ENCODE measurements at places on chromosomes 1 and 21. TPM values are rescaled to one million over a fixed set of nuclear protein-coding genes. Genes with fewer than 3 reads are reported as not detected.
A peak's percentile ranks its signal among the peaks of the same experiment; 100 is the strongest.

- no peak for DNase-seq
- H3K27me3 ChIP-seq = no peaks in the 10 kb centered on the region
- no peak overlapping the region for H3K27ac ChIP-seq
Observed at GRCh38 chr1:94105957-94106529, 14.9 kb downstream of the ABCA4 start.

DNA sequence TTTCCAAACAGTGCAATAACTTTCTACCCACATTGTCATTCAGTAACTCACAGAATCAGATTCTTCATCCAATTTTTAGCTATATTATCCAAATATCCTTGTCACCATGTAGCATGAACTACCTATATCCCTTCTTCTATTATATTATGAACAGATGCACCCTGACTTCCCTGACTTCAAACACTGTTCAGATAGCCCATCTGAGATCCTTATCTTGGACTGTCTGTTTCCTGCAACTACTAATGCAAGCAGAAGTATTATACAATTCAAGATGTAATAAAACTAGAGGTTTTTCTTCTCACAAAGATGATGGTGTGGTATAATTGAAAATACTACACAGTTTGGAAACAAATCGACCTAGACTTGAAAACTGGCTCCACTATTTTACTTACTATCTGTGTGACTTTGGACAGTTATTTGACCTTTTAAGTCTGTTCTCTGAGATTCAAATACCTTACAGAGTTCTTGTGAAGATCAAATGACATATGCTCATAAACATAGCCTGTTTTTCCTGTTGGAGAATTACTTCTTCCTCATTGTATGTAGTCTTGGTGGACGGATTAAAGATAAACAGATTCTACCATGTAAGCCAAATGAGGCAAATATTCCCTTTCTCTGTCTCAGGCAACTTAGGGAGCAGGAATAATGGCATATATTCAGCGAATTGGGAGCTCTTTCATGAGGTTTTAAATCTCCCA, 407.9 kb upstream of the ZRANB2 start:
- H3K36me3 ChIP-seq = no peaks in the 10 kb centered on the region
- no peak overlapping the region for H3K4me3 ChIP-seq
- no peak for DNase-seq

- peaks cover 4% of the 10 kb centered on the region for H3K27me3 ChIP-seq
- peak; percentile 87 for DNase-seq
- H3K4me1 ChIP-seq = no peaks in the 10 kb centered on the region
- no peak overlapping the region for H3K27ac ChIP-seq
- no peaks in the 10 kb centered on the region for H3K36me3 ChIP-seq
- H3K4me3 ChIP-seq = no peak overlapping the region
Observed at GRCh38 chr21:45596704-45597318, 46.7 kb upstream of the PCBP3 start.

- H3K4me1 ChIP-seq = no peaks in the 10 kb centered on the region
- no peak overlapping the region for H3K27ac ChIP-seq
Observed at GRCh38 chr21:25396135-25396711, 211.1 kb downstream of the MRPL39 start.

GRCh38 chr1:180386745-180387367, 115.5 kb downstream of the ACBD6 start:
- no peaks in the 10 kb centered on the region for H3K36me3 ChIP-seq
- no peak overlapping the region for H3K27ac ChIP-seq
- H3K4me3 ChIP-seq = no peak overlapping the region
- H3K4me1 ChIP-seq = no peaks in the 10 kb centered on the region

DNA sequence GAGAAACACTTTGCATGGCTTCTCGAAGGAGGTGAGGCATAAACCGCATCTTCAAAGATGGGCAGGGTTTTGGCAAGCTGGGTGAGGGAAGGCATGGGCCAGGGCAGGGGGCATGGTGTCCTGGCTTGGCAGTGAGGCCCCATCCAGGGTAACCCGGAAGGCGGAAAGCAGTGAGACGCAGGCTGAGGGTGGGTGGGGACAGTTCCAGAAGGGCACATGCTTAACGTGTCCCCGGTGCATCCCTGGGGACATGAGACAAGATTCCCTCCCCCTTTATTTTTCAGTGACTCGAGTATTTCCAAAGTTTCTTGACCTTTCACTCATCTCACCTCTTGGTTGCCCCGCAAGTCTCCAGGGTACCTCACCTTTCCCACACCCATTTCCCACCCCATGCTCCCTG, 122.8 kb upstream of the SLC25A33 start:
- no peak overlapping the region for H3K4me3 ChIP-seq
- H3K27ac ChIP-seq = no peak overlapping the region
- DNase-seq = no peak
- H3K36me3 ChIP-seq = no peaks in the 10 kb centered on the region
- H3K4me1 ChIP-seq = peaks cover 31% of the 10 kb centered on the region

GRCh38 chr1:119988306-119989062, 81.0 kb downstream of the NOTCH2 start:
- no peak overlapping the region for H3K27ac ChIP-seq
- H3K4me1 ChIP-seq = no peaks in the 10 kb centered on the region
- H3K36me3 ChIP-seq = peaks cover 15% of the 10 kb centered on the region
- H3K27me3 ChIP-seq = no peaks in the 10 kb centered on the region
- no peak for DNase-seq

DNA sequence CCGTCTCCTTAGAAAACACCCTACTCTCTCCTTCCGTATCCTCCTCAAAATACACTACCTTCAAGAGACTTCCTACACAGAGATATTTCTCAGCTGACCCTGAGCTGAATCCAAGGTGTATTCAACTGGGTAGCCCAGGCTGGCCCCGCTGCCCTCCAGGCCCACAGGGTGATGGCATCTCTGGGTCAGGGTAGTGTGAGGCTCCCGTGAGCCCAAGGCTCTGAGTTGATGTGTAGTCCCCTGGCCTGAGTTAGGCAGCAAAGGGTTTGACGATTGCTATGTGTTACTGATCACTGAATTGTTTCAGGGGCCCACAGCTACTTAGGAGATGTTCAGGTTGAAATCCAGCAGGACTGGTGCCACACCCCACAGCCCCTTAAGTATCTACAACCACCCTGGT, 6.7 kb downstream of the INAVA start:
- no peaks in the 10 kb centered on the region for H3K27me3 ChIP-seq
- peaks cover 10% of the 10 kb centered on the region for H3K36me3 ChIP-seq

- H3K4me3 ChIP-seq = no peak overlapping the region
- no peak overlapping the region for H3K27ac ChIP-seq
- no peaks in the 10 kb centered on the region for H3K36me3 ChIP-seq
- peaks cover 4% of the 10 kb centered on the region for H3K4me1 ChIP-seq
Observed at GRCh38 chr1:236102611-236103010, 37.7 kb upstream of the NID1 start.

GRCh38 chr1:20660363-20660762, 806 bp downstream of the DDOST start:
- H3K4me1 ChIP-seq = peaks cover 25% of the 10 kb centered on the region
- no peak for DNase-seq
- peak overlapping the region; percentile 92 for H3K4me3 ChIP-seq
- H3K36me3 ChIP-seq = peaks cover 28% of the 10 kb centered on the region
- no peak overlapping the region for H3K27ac ChIP-seq

GRCh38 chr1:1171546-1172340, 1.9 kb upstream of the TTLL10 start:
- H3K4me3 ChIP-seq = no peak overlapping the region
- DNase-seq = no peak
- peak overlapping the region; percentile 20 for H3K27ac ChIP-seq
- peaks cover 30% of the 10 kb centered on the region for H3K4me1 ChIP-seq

DNA sequence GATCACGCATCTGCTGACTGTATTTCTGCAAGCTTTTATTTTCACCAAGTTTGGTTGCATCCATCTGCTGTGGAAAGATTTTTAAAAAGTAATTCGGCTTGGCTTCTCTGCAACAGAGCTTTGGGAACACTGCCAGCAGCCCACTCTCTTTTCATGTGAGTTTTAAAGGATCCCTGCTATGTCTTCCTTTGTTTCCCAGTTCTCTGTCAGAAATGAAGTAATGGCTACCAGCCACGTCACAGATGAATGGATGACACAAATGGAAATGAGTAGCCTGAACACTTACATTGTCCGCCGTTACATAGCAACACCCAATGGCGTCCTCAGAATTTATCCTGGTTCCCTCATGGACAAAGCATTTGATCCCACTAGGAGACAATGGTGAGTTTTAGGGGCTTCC, 80.6 kb upstream of the RAVER2 start:
- H3K27ac ChIP-seq = no peak overlapping the region
- no peak overlapping the region for H3K4me3 ChIP-seq
- H3K36me3 ChIP-seq = no peaks in the 10 kb centered on the region

DNA sequence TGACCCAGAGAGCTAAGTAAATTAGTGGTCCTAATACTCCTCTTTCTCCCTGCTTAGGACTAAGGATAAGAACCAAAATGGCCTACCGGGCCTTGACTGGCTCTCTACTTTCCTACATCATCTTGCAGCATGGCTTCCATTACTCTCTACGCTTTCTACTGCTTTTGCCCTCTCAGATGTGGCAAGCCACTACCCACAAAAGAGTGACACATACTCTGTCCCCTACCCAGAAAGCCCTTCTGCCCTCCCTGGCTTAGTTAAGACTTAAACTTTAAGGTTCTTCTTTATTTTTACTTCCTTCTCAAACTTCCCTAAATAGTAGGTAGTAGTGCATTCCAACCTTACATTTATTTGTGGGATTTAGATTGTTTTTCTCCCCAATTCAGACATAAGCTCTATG, 228.1 kb downstream of the TPR start:
- H3K36me3 ChIP-seq = no peaks in the 10 kb centered on the region
- H3K27ac ChIP-seq = no peak overlapping the region
- no peaks in the 10 kb centered on the region for H3K4me1 ChIP-seq
- no peaks in the 10 kb centered on the region for H3K27me3 ChIP-seq
- no peak for DNase-seq

DNA sequence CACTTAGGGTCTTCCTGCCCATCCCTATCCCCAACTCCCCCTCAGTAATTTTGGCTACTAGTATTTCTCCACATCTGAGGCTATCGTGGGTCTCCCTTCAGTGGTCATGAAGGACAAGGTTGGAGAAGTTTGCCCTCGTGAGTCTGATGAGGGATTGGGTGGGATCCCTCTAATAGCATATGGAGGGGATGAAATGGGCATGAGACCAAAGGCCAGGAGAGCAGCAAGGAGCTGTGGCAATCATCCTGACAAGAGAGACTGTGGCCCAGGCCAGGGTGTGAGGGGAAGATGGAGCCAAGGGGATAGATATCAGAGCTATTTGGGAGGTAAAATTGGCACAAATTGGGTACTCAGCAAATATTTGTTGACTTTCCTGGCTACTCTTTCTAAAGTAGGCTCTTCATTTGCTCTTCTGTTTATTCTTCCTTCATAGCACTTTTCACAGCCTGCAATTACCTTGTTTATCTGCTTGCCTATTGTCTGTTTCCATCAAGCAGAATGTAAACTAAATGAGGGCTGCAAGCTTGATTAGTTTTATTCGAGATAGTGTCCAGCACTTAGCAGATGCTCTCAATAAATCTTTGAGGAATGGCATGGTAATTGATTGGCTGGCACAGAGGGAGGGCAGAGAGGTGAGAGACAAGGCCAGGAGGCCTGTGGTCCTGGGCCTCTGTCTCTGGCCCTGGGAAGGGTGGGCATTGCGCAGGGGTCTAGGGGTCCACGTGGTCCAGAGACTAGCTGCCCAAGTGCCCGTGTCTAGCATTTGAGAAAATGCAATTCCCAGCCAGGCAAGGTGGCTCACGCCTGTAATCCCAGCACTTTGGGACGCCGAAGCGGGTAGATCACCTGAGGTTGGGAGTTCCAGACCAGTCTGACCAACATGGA, 1.5 kb upstream of the PLK3 start:
- no peak for DNase-seq
- H3K27me3 ChIP-seq = no peaks in the 10 kb centered on the region
- H3K27ac ChIP-seq = peak overlapping the region; percentile 95
- no peak overlapping the region for H3K4me3 ChIP-seq
- peaks cover 10% of the 10 kb centered on the region for H3K36me3 ChIP-seq

GRCh38 chr1:166808952-166809351, 30.3 kb upstream of the POGK start:
- H3K4me1 ChIP-seq = no peaks in the 10 kb centered on the region
- no peak for DNase-seq
- H3K27ac ChIP-seq = no peak overlapping the region
- no peaks in the 10 kb centered on the region for H3K36me3 ChIP-seq

DNA sequence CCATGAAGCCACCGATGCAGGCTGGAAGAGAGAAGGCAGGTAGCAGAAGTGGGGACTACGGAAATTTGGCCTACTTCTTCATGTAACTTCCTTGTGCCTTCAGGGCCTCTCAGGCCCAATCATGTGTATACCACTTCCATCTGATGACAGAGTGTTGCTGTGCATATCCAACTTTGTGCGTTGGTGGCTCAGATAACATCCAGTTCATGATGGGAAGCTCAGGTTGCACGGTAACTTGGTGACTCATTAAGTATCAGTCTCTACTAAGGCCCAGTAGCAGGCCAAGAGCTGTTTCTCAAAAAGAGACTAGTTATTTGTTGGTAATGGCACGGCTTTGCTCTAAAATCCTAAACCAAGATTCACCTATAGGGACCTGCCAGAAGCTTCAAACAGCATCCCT, 117.6 kb downstream of the LTN1 start:
- no peaks in the 10 kb centered on the region for H3K27me3 ChIP-seq
- DNase-seq = no peak
- H3K4me3 ChIP-seq = no peak overlapping the region
- H3K27ac ChIP-seq = no peak overlapping the region
- no peaks in the 10 kb centered on the region for H3K4me1 ChIP-seq
- peaks cover 83% of the 10 kb centered on the region for H3K36me3 ChIP-seq

GRCh38 chr1:5225707-5226704, 571.6 kb downstream of the AJAP1 start:
- H3K27me3 ChIP-seq = no peaks in the 10 kb centered on the region
- H3K36me3 ChIP-seq = no peaks in the 10 kb centered on the region
- H3K4me3 ChIP-seq = no peak overlapping the region

The VPS13D gene
- 76.0 TPM for total RNA-seq

The KCNJ6 gene
- total RNA-seq = 1.3 TPM

The ATAD3C gene
- 0.55 TPM for total RNA-seq

The PRAMEF5 gene
- total RNA-seq = not detected

The RPE65 gene
- total RNA-seq = 0.58 TPM

The OLIG1 gene
- not detected for total RNA-seq

The MARK1 gene
- total RNA-seq = 2.7 TPM

The CDA gene
- not detected for total RNA-seq

Measured in stomach (tissue), 19 donors.